Common myeloid progenitor, CD34-positive (primary cell): ENCODE measurements at places on chromosomes 16 and 17.

- peak; percentile 60 for DNase-seq
Observed at GRCh38 chr16:17273142-17273561, 197.6 kb downstream of the XYLT1 start.

- no peak for DNase-seq
Observed at GRCh38 chr17:72865954-72866353, 226.5 kb downstream of the SLC39A11 start.

DNA sequence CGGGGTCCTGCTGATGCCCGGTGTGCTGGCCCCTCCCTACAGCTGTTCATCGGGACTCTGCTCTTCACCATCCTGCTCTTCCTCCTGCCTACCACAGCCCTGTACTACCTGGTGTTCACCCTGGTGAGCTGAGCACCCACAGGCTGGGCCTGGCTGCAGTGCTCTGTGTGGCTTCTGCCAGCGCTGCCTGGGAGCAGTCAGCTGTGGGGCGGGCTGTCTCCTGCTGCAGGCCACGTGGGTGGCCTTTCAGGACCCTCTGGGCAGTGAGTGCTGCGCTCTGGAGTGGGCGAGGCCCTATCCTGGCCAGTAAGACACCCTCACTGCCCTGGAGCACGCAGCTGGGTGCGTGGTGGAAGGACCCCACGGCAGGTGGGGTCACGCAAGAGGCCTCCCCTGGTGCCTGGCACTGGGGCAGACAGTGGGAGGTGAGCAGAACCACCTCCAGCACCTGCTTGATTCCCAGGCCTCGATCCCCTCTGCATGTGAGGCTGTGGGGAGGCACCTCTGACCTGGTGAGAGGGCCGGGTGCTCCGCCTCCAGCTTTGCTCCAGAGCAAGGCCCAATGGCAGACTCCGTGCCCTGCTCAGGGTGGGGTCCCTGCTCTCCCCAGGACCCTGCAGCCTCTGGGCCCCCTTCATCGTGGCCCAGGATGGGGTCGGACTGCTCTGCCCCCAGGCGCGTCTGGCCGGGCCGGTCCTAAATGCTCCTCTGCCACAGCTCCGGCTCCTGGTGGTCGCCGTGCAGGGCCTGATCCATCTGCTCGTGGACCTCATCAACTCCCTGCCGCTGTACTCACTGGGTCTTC is 9.5 kb upstream of the RAB40C start:
- no peak for DNase-seq

GRCh38 chr16:31052114-31052513 is 18.8 kb downstream of the STX4 start:
- DNase-seq = no peak

- DNase-seq = no peak
Observed at GRCh38 chr16:85112364-85112763, at the start of gene CIBAR2. Gene CIBAR2 (minus strand): TSS chr16:85112472. CDS start chr16:85112352, 120 bp downstream.

GRCh38 chr16:63230421-63231040 is 1194.3 kb upstream of the CDH8 start:
- DNase-seq = no peak

DNA sequence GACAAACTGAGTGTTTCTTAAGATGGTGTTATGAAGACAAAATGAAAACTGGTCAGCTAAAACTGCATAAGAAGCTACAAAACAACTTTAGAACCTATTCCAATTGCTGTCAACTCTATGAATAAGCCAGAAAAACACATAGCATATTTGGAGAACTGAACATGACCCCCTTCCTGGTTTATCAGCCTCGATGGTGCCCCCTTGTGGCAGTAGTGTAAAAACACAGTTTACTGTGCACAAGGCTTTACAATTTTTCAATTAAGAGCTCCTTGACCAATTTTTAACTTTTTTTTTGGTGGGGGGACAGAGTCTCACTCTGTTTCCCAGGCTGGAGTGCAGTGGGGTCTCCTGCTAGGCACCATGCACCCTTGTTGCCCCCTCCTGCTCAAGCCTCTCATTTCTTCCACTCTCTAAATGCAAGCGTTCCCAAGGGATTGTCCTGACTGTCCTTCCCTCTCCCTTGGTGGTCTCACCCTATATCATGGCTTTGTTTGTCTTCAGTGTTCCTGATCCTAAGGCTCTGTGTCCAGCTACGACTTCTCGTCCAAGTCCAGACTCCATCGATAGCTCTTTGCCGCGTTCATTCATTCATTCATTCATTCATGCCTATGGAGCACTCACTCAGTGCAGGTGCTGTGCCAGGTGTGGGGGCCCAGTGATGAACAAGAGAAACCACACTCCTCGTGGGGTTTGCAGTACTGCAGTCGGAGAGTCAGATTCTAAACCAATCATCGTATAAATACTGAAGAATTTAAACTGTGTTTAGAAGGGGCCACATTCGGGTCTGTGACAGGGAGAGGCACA is 7.5 kb downstream of the EIF1 start:
- DNase-seq = peak; percentile 93

DNA sequence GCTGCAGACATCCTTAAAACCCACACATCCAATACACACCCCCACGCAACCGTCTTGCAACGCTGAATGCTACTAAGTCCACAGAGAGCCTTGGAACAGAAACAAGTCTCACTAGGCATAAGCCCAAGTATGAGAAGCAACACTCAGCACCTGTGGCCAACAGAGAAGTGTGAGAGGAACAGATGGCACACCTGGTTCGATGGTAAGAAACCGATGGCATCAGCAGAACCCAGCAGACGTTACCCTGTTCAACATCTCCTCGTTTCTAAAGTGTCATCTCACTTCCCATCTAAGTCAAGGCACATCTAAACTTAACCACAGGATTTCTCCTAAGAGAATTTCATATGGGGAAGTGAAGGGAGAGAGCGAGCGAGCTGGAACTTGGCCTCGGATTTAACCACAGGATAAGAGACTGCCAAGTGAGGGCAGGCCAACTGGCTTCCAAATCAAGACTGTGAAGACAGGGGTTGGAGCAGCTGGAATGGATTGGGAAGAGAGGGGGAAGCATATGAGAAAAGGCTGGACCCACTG is 41.0 kb downstream of the NXPH3 start:
- DNase-seq = no peak

GRCh38 chr16:85141491-85142128 is 29.3 kb upstream of the CIBAR2 start:
- DNase-seq = no peak

DNA sequence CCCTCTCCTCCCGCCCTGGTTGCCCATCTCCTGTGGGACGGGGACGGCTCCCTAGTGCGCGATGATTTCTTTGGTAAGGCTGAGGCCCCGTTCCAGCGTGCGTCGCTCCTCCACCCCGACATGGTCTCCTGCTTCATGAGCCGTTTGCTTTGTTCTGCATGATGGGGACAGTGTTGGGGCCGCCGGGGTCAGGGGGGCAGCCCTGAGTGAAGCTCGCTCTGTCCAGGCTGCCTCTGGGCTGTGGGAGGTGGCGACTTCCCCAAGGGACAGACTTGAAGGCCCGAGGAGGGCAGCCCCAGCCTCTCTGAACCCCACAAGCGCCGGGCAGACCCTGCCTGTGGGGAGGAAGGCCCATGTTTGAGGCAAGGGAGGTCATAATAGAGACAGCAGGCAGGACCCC is 12.4 kb downstream of the NME3 start:
- no peak for DNase-seq

DNA sequence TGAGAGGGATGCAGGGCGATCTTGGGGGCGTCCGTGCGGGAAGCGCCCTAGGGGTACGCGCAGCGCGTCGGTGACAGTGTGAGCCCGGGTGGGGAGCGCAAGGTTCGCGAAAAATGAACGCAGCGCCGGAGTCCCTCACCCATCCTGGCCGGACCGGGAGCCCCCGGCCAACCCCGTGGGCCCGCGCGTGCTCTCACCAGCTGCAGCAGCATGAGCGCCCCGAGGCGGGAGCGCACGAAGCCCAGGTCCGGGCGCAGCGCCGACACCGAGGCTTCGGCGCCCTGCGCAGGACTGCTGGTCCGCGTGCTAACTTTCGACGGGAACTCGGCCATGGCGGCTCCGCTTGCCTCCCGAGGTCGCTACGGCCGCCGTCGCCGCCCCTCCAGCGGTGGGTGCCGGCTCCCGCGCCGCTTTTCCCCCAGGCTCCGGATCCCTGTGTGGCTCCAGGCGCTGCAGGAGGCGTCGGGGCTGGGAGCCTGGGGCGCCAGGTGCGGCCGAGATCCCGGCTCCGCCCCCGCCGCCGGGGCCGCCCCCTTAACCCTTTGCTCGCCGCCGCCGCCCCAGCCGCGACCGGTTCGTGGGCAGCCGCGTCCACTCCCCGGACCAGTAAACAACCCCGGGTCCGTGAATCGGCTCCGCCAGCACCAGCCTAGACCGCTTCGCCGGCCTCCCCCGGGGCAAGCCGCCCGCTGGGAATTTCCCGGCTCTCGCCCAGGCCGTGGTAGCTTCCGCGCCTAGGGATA is at the start of gene PLLP:
TSS of gene PLLP (minus strand) at position 464 of the 743 bp plus-strand sequence. CDS start at position 332, 132 bp downstream.
- peak; percentile 58 for DNase-seq

DNA sequence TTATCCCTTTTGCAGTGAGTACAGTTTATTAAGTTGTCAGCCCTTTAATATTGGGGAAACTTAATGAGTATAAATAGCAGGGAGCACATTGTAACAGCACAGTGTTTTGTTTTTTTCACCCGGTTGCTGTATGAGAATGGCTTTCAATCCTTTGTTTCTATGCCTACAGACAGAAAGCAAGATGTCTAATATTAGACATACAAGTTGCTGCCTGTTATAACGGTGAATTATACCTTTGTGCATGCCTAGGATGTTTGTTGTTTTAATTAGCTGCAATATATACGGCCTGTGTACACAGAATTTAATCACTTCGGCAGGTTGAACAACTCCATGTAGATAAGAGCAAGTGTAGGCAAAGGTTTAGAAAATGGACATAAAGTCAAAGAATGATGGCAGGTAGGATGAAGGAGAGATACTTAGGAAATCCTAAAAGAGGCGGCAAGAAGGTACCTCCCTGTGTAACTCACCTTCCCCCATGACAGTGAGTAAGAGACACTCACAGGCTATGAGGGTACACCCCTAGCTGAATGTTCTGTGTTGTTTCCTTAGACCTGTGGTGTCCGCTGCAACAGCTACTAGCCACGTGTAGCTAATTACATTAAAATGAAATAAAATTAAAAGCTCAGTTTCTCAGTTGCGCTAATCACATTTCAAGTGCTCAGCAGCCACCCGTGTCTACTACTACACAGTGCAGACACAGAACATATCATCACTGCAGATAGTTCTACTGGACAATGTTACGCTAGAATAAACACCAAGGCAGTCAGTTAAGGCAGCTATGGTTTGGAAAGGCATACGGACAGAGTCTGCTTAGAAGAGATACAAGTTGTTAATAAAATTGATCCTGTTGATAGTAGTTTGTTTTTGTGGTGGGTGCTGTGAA is 10.9 kb downstream of the SLC7A6OS start:
- no peak for DNase-seq

DNA sequence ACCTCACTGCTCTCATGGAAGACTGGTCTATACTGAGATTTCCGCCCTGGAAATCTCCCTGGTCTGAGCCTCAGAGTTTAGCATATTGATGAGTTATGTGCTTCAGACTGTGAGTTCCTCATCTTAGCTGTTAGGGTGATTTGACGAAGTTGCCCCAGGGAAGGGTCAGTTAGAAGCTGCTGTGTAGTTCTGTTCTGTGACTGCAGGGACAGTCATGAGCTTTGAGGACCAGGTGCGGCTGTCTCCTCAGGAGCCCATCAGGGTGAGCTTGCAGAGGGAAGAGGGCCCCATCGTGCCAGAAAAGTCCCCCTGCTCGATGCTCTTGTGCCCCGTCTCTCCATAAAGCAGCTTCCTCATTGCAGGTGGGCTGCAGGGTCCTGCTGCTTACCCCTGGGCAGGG is 28.3 kb upstream of the IL17C start:
- DNase-seq = no peak

- DNase-seq = peak; percentile 51
Observed at GRCh38 chr17:74770498-74771318, 5.4 kb downstream of the NAT9 start.

DNA sequence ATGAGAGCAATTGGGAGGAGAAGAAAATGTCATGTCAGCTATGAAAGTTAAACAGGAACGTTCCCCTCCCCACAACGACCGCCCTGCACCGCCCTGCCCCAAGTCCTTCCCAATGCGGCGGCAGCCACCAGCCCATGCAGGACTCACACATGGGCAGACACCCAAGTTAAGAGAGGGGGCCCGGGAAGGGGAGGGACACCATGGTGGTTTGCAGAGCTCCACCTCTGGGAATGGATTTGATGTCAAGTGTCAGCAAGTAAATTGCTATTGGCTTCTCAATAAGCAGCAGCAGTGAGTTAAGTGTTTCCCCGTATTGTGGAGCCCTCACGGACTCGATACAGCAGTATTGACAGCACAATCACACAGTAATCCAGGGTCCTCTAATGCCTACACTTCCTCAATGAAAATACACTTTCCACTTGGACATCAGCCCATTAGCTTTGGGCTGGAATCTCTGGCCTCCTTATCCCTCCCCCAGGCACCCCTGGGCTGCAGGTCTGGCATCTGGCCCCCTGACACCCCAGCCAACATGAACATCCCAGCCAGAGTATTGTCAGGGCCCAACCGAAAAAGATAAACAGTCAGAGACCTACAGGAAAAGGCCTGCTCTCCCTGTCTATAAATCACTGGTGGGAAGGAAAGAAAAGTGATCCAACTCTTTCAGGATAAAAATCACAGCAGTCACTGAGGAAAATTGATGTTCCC is 22.6 kb downstream of the ZFHX3 start:
- no peak for DNase-seq

DNA sequence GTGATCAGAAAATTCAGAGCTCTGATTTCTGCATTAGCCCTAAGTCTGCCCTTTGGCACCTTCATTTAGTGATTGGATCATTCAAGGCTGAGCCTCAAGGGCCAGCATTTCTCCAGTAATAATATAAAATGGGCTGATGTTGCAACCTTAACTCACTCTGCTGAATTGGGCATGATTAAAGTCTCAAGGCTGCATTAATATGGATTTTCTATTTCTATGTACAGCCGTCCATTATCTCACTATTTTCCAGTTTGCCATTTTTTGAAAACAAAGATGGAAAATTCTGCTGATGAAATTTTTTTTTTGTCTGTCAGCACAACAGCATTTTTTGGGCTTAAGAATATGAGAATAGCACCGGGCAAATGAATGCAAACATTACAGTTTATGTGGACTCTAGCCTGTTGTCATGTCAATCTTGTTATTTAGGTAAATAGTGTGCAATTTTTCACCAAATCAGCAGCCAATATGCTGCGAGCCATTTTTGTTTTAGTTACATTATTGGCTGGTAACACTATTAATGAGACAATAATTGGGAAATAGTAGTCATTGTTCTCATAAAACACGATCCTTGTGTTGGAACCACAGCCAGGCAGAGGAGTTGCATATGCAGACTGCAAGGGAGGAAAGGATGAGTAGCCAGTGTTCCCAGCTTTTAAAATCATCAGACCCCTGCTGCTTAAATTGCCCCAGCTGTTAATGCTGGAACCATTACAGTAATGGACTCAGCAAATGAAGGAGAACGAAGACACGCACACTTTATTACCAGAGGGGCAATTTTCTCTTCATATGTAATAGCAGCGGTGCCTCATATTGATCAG is 10.5 kb downstream of the FTO start:
- DNase-seq = no peak
